ENCODE measurements at places on chromosomes 7 and 10. TPM values are rescaled to one million over a fixed set of nuclear protein-coding genes. Genes with fewer than 3 reads are reported as not detected.

DNA sequence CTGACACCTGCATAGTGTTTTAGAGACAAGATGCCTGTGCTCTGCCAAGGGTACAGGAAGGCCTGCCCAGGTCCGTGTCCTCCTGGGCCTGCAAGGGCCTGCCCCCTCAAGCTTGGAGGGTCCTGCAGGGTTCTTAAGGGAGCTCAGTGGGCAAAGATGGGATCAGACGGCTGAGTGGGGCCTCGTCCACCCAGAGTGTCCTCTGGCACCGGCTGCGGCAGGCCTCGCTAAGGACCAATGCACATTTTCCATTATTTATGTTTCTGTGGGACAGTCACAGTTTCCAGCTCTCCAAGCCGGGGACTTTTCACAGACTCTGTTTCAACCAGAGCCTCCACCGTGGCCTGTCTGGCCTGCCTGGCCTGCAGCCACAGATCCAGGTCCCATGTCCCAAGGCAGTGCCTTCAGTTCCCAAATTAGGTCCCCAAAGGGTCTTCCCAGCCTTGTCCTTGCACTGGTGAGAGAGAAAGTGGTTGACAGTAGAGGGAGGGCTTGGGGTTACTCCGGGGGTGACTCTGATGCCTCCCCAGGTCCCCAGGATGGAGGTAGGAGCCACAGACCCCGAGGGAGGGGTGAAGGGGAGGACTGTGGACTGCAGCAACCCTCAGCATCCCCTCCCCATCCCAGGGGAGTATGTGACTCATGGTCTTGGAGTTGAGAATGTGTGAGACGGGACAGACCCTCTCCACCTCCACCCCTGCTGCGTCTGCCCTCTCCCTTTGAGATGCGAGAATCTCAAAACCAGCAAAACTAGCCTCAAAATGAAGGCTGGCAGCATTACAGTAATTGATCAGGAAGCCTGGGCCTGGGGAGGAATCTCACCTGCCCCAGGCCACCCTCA is 14.8 kb downstream of the MYL10 start:
- DNase-seq = no peak

GRCh38 chr10:68138526-68138925 is 29.2 kb downstream of the MYPN start:
- no peak for DNase-seq

- DNase-seq = no peak
Observed at GRCh38 chr7:128937647-128938543, at the start of gene IRF5. IRF5 (plus strand) TSS chr7:128937927; CDS start chr7:128942082, 4,155 bp downstream.

DNA sequence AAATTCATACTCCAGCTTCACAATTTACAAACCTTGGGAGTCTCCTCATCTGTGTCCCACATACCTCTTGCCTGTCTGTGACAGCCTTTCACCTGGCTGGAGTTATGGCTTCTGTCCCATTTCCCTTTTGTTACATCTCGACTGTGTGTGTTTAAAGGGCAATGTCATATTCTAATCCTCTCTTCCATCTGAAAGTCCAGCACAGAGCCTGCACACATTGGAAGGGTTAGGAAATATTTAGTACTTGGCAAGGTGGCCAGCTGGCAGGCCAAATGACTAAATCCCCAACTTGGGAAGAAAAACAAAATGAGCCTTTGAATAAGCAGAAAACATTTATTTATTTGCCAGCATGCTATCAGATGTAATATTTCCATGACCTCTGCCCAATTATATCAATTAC is 120.1 kb upstream of the STK17A start:
- DNase-seq = no peak

The LIPJ gene
- total RNA-seq = 0.23 TPM

DNA sequence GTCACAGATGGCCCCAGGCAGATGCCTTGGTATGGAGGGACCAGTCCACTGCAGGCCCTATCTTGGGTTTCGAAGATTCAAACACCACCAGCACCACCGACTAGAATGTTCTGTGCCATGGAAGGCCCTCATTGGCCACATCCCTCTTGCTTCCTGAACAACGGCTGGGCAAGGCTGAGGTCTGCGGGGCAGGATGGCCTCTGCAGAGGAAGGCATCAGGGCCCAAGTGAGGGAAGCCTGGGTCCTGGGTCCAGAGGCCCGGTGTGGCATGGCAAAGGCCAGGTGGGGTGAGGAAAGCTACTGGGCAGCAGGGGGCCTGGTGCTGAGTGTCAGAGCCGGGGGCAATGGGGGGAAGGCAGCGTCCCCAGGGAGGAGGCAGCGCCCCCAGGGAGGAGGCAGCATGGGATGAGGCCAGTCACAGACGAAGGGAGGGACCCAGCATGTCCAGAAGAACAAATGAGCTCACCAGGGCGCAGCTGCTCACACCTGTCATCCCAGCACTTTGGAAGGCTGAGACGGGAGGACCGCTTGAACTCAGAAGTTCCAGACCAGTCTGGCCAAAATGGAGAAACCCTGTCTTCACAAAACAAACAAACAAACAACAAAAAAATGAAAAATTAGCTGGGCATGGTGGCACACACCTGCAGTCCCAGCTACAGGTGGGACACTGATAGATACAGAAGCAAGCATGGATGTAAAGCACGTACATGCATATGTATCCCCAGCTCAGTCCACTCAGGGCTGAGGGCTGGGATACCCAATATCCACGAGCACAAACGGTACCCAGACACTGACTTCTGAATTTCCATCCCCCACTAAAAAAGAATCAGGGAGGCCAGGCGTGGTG is 64.4 kb downstream of the PROSER2 start:
- no peak for DNase-seq

GRCh38 chr7:106099539-106099938 is 12.6 kb downstream of the SYPL1 start:
- DNase-seq = no peak

The PUS7 gene
- 13.9 TPM for total RNA-seq
